ENCODE measurements at places on chromosomes 4 and X.

DNA sequence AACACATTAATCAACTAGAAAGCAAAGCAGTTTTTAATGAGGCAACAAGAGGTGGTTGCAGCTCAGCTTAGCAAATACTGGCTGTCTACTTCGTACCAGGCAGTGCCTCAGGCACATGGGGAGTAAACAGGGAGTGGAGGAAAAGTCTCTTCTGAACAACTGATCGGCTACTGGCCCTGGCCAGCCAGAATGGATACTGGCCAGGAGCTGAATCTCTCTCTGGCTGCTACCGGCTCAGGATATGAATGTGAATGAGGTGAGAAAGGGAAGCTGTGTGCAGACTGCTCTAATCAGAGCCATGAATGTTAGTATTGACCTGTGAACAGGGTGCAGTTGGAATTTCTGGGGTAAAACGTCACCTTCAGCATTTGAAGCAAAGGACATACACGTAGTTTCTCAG, 77.3 kb downstream of the STK32B start:
- no peak for DNase-seq

DNA sequence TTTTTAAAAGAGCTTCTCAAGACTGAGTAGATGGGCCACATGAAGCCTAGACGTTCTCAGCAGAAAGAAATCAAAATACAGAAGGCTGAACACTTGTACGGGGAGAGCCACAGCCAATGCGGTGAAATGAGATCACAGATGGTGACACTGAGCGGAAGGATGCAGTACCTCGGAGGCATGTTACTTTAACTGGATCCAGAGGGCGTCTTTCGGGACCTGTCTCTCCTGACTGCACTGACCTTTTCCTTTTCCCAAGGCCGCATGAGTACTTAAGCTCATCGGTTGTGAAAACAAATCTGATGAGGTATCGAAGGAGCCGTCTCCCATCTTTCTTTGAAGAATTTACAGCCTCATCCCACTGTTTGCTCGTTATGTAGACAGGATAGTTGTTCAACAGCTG, 32.6 kb downstream of the BEND4 start:
- no peak for DNase-seq

DNA sequence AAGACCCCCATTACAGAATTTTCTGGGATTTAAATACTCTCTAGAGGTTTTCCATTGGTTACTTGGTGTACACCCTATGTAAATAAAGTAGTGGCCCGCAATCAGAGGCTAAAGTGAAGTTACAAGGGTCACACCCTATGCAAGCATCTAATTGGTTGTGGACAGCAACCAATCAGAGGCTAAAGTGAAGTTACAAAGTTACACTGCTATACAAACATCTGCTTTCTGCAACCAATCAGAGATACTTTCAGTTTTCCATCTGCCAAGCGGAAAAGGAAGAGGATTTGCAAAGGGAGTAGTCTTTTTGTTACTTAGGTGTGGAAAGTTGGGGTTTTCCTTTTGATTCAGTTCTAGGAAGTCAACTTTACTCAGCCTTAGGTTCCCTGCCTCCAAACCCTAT, 2.0 kb upstream of the ATRX start:
- DNase-seq, result no peak

DNA sequence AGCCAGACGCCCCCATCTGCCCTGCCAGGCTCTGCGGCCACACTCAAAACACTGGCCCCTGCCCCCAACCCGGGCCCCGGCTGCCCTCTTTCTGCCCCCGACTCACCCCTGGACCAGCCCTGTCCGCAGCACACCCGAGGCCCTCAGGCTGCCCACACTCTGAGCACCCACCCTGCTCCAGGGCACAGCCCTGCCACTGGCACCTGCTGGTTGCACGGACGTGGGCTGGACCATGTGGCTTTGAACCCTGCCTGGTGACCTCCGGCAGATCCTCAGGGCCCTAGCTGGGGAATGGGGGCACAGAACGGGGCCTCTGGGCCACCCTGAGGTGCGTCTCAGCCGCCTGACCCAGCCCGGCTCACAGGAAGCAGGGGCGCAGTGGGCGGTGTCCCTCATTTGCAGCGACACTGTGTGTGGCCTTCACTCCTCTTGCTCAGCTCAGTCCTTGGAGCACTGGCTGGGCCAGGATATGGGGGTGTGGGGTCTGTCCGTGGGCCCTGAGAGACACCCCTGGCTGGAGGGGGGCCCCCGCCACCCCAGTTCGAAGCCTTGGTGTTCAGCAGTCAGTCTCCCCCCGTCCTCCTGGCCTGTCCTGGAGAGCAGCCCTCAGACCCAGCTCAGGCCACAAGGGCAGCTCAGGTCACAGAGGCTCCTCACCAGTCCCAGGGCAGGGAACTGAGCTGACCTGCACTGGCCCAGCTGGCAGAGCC, 73.2 kb downstream of the FAM53A start:
- DNase-seq, result no peak

DNA sequence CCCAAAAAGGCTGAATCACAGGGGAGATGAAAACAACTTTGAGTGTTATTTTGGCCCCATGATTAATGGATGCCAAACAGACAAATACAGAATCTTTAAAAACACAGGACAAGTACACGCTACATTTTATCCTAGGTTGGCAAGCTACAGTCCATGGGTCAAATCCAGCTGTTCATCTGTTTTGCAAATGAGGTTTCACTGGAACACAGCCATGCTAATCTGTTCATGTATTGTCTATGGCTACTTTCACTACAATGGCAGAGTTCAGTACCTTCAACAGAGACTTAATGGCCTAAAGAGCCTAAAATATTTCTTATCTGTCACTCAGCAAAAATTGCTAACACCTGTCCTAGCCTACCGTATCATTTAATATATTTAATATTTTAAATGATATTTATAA, 1548.5 kb upstream of the IGFBP7 start:
- DNase-seq, result no peak

DNA sequence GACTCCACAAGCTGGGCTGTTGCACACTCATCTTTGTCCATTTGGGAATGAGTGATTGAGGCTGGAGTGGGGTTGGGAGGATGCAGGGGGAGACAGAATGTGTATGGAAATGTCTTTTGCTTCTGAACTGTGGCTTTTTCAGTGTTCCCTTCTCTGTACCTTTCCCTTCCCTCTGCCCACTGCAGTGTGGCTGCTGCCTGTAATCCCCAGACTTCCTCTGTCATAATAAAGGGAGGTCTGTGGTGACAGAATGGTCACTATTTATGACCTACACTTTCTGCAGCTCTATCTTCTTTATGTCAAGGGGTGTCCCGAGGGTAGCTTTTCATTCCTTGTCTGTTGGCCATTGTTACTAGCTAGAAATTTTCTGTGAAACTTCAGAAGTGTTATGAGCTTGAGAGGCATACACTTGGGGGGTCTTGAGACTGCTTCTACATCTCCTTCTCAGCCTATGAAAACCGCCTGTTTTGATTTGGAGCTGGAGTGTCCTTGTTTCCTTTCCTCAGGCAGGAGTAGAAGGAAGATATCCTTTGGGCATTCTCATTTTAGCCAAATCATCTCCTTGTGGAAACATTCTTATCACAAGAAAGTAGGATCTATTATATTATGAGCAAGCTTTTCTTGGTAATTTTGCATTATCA, 63.0 kb downstream of the ANK2 start:
- no peak for DNase-seq

DNA sequence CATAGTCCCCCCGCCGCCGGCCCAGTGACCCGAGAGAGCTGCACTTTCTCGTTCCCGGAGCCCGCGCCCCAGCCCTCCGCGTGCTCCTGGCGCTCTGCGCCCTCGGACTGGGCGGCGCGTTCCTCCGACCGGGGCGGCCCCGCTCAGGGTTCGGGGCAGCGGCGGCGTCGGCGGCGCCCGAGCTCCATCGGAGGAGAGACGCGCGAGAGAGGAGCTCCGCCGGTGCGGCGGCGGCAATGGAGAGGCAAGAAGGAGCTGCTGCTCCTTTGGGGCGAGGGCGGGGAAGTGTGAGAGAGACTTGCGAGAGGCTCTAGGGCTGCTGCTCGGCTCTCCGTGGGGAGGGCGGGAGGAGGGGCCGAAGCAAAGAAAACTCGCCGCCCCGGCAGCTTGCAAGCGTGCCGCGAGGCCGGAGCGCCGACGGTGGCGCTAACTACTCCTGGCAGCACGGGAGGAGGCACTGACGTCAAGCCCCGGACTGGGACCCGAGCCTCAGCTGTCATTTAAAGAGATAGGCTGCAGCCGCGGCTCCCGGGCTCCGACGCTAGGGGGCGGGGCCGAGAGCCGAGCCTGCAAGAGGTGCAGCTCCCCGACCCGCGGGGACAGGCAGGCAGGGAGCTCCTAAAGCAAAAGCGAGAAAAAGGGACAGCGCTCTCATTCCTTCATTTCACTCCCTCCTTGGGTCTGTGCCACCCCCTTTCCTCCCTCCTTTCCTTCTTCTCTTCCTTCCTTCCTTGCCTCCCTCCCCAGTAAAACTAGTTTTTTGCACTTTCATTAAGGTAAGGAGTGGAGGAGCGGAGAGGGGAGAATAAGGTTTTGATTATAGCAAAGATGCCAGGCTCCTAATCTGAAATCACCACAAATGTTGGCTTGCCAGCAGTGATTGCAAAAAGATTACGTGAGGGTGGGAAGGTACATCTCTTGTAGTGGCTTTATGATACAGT, at the start of gene KCTD8:
TSS of gene KCTD8 (minus strand) at position 289 of the 941 bp plus-strand sequence.
- no peak for DNase-seq

- DNase-seq, result no peak
These were observed 1049.8 kb upstream of the GRIA3 start for GRCh38 chrX:122134291-122134690.

Measured in stimulated activated CD8-positive, alpha-beta memory T cell treated with anti-CD3 and anti-CD28 coated beads, Interleukin-2, amount 100 ng/mL, for 1 hour (primary cell).